Activated CD8-positive, alpha-beta T cell treated with anti-CD3 and anti-CD28 coated beads for 36 hours (primary cell): ENCODE measurements at places on chromosomes 3 and 15. TPM values are rescaled to one million over a fixed set of nuclear protein-coding genes. Genes with fewer than 3 reads are reported as not detected.
A peak's percentile ranks its signal among the peaks of the same experiment; 100 is the strongest.

TM4SF18 gene
- total RNA-seq = not detected

GOLIM4 gene
- total RNA-seq = 5.5 TPM

ARRDC4 gene
- total RNA-seq = 0.94 TPM

GBE1 gene
- 108 TPM for total RNA-seq

STRIT1 gene
- total RNA-seq = not detected

MGLL gene
- total RNA-seq = 3.1 TPM

DNA sequence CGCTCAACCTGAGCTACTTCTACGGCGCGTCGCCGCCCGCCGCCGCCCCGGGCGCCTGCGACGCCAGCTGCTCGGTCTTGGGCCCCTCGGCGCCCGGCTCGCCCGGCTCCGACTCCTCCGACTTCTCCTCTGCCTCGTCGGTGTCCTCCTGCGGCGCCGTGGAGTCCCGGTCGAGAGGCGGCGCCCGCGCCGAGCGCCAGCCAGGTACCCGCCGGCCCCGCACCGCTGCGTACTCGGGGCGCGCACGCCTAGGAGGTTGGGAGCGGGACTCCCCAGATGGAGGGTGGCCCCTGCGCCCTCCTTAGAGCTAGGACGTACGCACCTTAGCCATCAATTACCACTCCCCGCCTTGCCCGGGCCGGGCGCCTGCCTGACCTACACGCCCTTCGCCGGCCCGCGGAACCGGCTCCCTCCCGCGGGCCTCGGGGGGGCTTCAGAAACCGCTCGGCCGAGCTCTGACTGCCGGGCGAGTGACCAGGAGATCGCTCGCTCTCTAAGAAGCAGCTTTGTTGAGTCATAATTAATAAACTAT lies 466 bp downstream of the NFKBIZ start:
- H3K27me3 ChIP-seq = no peaks in the 10 kb centered on the region
- peak overlapping the region; percentile 87 for H3K4me3 ChIP-seq
- peaks cover 48% of the 10 kb centered on the region for H3K36me3 ChIP-seq

- no peaks in the 10 kb centered on the region for H3K36me3 ChIP-seq
- H3K4me1 ChIP-seq = no peaks in the 10 kb centered on the region
- no peak overlapping the region for H3K27ac ChIP-seq
- H3K27me3 ChIP-seq = no peaks in the 10 kb centered on the region
These were observed 228.4 kb downstream of the TLE3 start for GRCh38 chr15:69869291-69869690.

- no peaks in the 10 kb centered on the region for H3K36me3 ChIP-seq
- peaks cover 7% of the 10 kb centered on the region for H3K27me3 ChIP-seq
- H3K4me3 ChIP-seq = no peak overlapping the region
- no peak for DNase-seq
These were observed 129.0 kb downstream of the RPL22L1 start for GRCh38 chr3:170740726-170741591.

- H3K4me1 ChIP-seq = peaks cover 12% of the 10 kb centered on the region
- H3K36me3 ChIP-seq = no peaks in the 10 kb centered on the region
- no peak overlapping the region for H3K4me3 ChIP-seq
These were observed 81.2 kb downstream of the SRGAP3 start for GRCh38 chr3:9168241-9168741.

DNA sequence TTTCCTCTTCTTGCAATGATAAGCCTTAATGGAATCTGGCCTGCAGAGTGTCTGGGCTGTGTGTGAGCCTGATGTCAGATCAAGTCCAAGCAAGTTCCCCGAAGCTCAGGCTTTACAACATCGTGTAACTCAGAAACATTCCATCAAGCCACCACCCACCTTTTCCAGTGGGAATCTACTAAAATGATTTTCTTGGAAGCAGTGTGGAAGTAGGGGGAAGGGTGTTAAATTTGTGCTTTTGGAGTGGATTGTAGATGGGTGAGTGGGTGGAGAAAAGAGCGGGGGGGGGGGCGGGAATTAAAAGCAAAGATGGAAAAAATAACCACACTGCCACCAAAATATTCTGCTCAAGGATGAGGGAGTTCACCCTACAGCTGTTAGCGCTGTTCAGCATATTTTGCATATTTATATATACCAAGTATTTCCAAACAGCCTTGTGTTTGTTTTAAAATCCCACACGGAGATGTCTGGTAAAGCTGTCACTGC lies 53.6 kb downstream of the VGLL3 start:
- no peak for DNase-seq
- H3K27me3 ChIP-seq = no peaks in the 10 kb centered on the region
- no peak overlapping the region for H3K27ac ChIP-seq

GRCh38 chr3:48863122-48863521 lies 15.4 kb upstream of the PRKAR2A start:
- H3K4me3 ChIP-seq = no peak overlapping the region
- H3K4me1 ChIP-seq = no peaks in the 10 kb centered on the region
- no peak for DNase-seq
- no peaks in the 10 kb centered on the region for H3K27me3 ChIP-seq
- peaks cover 12% of the 10 kb centered on the region for H3K36me3 ChIP-seq
- no peak overlapping the region for H3K27ac ChIP-seq

DNA sequence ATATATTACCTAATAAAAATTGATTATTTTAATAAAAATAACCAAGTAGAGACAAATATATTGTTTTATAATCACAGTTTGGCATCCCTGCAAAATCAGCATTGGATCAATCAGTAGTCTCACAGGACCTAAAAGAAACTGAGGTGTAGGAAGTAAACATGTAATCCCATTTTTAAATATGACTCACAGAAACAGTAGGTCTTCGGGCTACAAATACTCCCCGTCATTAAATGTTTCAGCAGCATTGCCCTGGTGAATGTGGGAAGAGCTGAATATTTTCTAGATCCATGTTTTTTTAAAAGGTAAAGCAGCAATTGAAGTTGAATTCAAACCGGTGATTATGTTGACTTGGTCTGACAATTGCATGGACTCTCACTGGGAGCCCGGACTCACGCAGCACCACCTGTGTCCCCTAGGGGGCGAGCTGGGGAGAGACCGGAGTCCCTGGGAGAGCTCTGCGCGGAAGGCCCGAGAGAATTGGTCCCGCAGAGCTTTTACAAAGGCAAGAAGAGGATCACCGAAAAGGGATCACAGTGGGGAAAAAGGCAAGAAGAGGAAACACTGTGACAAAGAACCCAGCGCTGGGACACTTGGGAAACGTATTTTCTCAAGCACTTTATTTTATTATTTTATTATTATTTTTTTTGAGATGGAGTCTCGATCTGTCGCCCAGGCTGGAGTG lies 17.2 kb upstream of the USP3 start:
- H3K27ac ChIP-seq = peak overlapping the region; percentile 62
- no peaks in the 10 kb centered on the region for H3K36me3 ChIP-seq
- H3K4me1 ChIP-seq = peaks cover 54% of the 10 kb centered on the region
- peak; percentile 94 for DNase-seq
- no peaks in the 10 kb centered on the region for H3K27me3 ChIP-seq
- H3K4me3 ChIP-seq = peak overlapping the region; percentile 14

- peaks cover 72% of the 10 kb centered on the region for H3K36me3 ChIP-seq
- DNase-seq = peak; percentile 78
- H3K27ac ChIP-seq = peak overlapping the region; percentile 91
- H3K27me3 ChIP-seq = no peaks in the 10 kb centered on the region
- H3K4me1 ChIP-seq = peaks cover 44% of the 10 kb centered on the region
- peak overlapping the region; percentile 88 for H3K4me3 ChIP-seq
These were observed 4.0 kb downstream of the RASSF1 start for GRCh38 chr3:50336452-50337174.

DNA sequence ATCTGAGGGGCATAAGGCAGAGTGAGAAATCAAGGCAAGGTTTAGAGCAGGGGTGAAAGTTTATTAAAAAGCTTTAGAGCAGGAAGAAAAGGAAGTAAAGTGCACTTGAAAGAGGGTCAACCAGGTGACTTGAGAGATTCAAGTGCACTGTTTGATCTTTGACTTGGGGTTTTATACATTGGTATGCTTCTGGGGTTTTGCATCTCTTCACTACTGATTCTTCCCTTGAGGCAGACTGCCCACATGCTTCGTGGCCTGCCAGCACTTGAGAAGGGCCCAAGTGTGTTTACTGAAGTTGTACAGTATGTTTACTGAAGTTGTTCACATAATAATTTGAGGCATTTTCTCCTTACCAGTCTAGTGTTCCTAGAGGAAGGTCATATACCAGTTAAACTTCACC lies 367.0 kb upstream of the UBE2E2 start:
- no peak overlapping the region for H3K27ac ChIP-seq
- no peaks in the 10 kb centered on the region for H3K36me3 ChIP-seq
- no peak for DNase-seq
- H3K27me3 ChIP-seq = no peaks in the 10 kb centered on the region
- no peak overlapping the region for H3K4me3 ChIP-seq

GRCh38 chr3:120765830-120766493 lies 23.4 kb downstream of the GTF2E1 start:
- peaks cover 47% of the 10 kb centered on the region for H3K4me1 ChIP-seq
- no peak for DNase-seq
- no peaks in the 10 kb centered on the region for H3K36me3 ChIP-seq
- no peaks in the 10 kb centered on the region for H3K27me3 ChIP-seq
- H3K4me3 ChIP-seq = no peak overlapping the region

DNA sequence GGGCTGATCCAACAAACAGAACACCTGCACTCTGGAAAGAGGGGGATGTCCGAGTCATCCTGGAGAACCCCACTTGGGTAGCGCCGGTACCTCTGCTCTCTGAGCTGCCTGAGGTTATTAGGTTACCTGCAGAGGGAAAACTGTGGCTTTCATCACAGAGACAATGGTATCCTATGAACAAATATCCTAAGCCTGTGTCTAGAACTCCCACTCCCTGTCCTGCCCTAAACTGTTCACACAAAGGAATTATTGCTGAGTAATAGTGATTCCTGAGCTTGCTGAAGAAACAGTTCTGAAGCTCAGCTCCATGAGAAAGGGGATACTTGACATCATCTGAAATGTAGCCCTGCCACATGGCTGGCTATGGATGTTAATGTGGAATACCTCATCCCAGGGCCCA lies 31.9 kb upstream of the WNT5A start:
- H3K4me1 ChIP-seq = peaks cover 4% of the 10 kb centered on the region
- no peak overlapping the region for H3K27ac ChIP-seq
- H3K27me3 ChIP-seq = no peaks in the 10 kb centered on the region

- H3K4me1 ChIP-seq = peaks cover 5% of the 10 kb centered on the region
- peak overlapping the region; percentile 65 for H3K4me3 ChIP-seq
- peaks cover under 1% of the 10 kb centered on the region for H3K36me3 ChIP-seq
- no peaks in the 10 kb centered on the region for H3K27me3 ChIP-seq
These were observed 17.8 kb downstream of the MYL3 start for GRCh38 chr3:46845397-46845859.

GRCh38 chr3:18988614-18989229 lies 159.6 kb upstream of the KCNH8 start:
- H3K27me3 ChIP-seq = peaks cover 16% of the 10 kb centered on the region
- peaks cover 18% of the 10 kb centered on the region for H3K4me1 ChIP-seq
- DNase-seq = no peak
- no peak overlapping the region for H3K27ac ChIP-seq
- peak overlapping the region; percentile 58 for H3K4me3 ChIP-seq

GRCh38 chr15:54618120-54618519 lies 578.6 kb downstream of the RSL24D1 start:
- no peak overlapping the region for H3K27ac ChIP-seq
- DNase-seq = no peak
- H3K4me1 ChIP-seq = no peaks in the 10 kb centered on the region
- no peaks in the 10 kb centered on the region for H3K36me3 ChIP-seq
- no peaks in the 10 kb centered on the region for H3K27me3 ChIP-seq

GRCh38 chr15:43434446-43434845 lies 58.5 kb downstream of the TP53BP1 start:
- H3K4me1 ChIP-seq = no peaks in the 10 kb centered on the region
- no peaks in the 10 kb centered on the region for H3K27me3 ChIP-seq

DNA sequence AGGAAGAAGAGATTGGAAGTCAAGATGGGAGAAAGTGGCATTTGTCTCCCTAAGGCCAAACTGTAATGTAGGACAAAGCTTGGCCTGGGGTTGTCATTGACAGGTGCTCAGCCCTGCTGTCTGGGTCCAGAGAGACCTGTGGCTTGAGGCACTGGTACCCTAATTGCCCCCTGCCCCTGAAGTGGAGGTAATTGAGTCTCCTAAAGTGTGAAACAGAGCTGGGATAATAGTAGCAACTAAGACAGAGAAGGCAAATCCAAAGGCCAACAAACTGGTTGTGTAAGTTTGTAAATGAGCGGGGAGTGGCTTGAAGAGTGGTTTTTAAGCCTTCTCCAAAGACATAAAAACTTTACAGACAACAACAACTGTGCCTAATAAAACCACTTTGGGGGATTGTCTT lies 264.2 kb upstream of the ROPN1 start:
- H3K4me1 ChIP-seq = no peaks in the 10 kb centered on the region
- peaks cover 9% of the 10 kb centered on the region for H3K27me3 ChIP-seq
- H3K4me3 ChIP-seq = no peak overlapping the region

DNA sequence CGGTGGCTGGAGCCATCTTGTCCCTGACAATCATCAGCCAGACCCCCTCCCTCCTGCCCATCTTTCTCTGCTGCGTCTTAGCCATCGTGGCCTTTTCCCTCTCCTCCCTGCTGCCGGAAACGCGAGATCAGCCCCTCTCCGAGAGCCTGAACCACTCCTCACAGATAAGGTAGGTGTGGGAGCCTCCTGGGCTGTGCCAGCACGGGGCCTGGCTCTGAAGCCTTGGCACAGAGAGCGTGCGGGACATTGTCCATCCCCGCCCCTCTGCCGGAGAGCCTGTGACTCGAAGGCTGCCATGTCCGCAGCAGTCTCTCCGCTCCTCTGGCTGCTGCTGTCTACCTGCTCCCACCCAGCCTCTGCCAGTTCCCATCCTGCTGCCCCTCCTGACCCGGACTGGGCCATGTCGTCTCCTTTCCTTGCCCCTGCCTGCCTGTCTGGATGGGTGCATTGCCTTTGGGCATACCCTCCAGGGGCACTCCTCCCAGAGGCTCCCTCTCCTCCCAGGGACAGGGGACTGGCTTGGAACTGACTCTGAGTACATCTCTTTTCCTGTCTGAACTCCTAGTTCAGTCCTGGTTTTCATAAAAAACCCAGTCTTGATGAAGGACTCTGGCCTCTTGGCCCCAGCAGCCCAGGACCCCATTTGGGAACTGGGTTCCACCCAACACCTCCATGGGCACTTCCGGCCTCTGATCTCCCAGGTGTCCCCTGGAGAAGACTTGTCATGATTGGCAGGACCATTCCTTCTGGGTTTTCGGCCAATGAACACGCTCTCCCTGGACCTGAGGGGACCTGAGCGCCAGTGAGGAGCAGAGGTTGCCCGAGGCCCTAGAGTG lies 30.0 kb upstream of the XYLB start:
- H3K36me3 ChIP-seq = no peaks in the 10 kb centered on the region
- no peaks in the 10 kb centered on the region for H3K4me1 ChIP-seq
- no peak for DNase-seq

DNA sequence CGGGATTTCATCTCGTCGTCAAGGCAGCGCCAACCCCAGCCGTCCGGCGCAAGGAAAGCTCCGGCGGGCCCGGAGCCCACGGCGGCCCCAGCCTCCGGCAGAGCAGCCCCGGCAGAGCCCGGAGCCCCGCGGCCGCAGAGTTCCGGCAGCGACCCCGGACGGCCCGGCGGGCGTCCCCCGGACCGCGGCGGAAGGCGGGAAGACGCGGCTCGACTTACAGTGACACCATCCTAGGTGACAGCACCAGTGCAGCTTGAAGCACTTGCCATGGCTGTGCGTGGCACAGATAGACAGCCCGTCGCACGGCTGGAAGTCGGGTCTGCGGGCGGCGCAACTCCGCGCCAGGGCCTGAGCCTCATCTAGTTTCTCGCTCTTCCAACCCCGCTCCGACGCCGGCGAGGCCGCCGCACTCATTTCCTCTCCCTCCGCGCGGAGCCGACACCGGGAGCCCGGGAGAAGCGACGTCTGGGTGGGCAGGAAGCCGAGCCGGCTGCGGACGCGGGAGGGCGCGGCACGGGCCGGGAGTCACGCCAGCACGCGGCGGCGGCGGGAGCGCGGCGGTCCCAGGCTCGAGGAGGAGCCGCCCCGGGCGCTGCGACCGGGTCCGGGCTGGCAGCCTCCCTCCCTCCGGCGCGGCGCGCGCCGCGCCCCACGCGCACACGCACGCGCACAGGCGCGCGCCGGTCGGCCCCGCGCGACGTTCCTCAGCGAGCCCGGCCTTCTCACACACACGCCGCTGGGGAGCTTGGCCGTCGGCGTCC lies at the start of gene C3orf70:
Gene C3orf70, minus strand, starts transcription at position 651 of the 761 bp plus-strand sequence. Its CDS starts 237 bp downstream, at position 414.
- H3K4me3 ChIP-seq = peak within 1 kb of the TSS; percentile 67
- peaks cover 2% of the 10 kb centered on the region for H3K4me1 ChIP-seq
- no peak within 1 kb of the TSS for H3K27ac ChIP-seq
- DNase-seq = peak; percentile 42
